Smooth muscle cell of bladder (primary cell): ENCODE measurements at places on chromosomes 6 and 20. TPM values are rescaled to one million over a fixed set of nuclear protein-coding genes. Genes with fewer than 3 reads are reported as not detected.

Gene MRPS18B
- 36.4 and 46.6 TPM in 2 replicates for total RNA-seq

Gene GSTA4
- total RNA-seq = 32.0 and 37.3 TPM in 2 replicates

Gene COL20A1
- total RNA-seq = not detected in 2 replicates

Gene CTAGE9
- not detected in 2 replicates for total RNA-seq

Gene SEMG1
- not detected in 2 replicates for total RNA-seq

Gene DEFB123
- not detected in 2 replicates for total RNA-seq

Gene TNXB
- total RNA-seq = 91.2 and 144 TPM in 2 replicates

Gene KCNB1
- under 0.01 TPM in 2 replicates for total RNA-seq

Gene JAG1
- total RNA-seq = 19.1 and 26.6 TPM in 2 replicates

Gene CLDN20
- not detected in 2 replicates for total RNA-seq

Gene PARD6B
- total RNA-seq = 0.37 and 1.00 TPM in 2 replicates

Gene SUMO4
- total RNA-seq = 1.1 and 1.3 TPM in 2 replicates

Gene TAGAP
- not detected in 2 replicates for total RNA-seq
